ENCODE measurements at places on chromosomes 1 and 21.

- no peak for DNase-seq
Observed at GRCh38 chr1:43229826-43230780, 39.7 kb upstream of the TMEM125 start.

DNA sequence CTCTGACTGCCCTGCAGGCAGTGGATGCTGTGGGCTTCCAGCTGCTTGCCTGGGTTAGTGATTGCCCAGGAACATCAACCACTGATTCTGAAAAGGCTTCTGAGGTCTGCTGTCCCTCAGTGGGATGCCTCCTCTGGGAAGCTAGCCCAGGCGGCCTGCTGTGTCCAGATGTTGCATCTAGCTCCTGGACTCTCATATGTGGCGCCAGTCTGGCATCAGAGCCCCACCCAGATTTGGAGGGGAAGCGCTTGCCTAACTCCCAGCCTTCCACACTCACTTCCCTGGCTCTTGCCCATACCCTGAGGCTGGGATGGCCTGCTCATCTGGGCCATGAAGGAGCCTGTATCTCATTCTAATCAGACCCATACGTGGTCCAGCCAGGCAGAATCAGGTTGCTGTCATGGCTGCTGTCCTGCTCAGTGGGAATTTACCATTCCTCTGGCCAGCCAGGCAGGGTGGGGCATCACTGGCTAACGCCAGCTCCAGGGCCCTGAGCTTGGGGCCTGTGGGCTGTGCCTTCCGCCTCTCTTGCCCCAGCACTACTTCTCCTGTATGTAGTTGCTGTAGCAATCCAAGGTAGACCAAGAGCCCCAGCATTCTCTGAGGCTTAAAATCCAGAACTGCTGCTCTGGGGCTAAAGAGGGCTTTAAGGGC lies 4.1 kb downstream of the CSF1 start:
- DNase-seq = no peak

GRCh38 chr1:17439250-17440073 lies at the start of gene RCC2:
RCC2 (minus strand) TSS chr1:17439677; CDS start chr1:17438514, 1,163 bp downstream.
- peak; percentile 74 for DNase-seq

GRCh38 chr1:161073474-161074121 lies 3.9 kb upstream of the ARHGAP30 start:
- no peak for DNase-seq

DNA sequence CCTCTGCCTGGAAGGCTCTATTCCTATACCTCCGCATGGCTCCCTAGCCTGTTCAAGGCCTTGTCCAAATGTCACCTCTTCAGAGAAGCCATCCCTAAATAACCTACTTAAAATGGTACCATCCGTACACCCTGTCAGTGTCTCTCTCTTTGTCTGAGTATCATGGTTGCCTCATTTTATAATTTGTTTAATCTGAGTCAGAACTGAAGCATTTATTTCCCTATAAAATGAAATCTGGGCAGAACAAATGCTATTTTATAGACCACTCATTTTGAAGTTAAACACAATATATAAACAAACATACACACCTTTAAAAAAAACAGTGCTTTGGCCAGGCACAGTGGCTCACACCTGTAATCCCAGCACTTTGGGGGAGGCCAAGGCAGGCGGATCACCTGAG lies 30.2 kb downstream of the RERE start:
- no peak for DNase-seq

All from activated T-cell treated with anti-CD3 and anti-CD28 coated beads for 48 hours (primary cell).